ENCODE measurements at places on chromosomes 7 and 10.
A peak's percentile ranks its signal among the peaks of the same experiment; 100 is the strongest.

- peaks cover 12% of the 10 kb centered on the region for H3K4me1 ChIP-seq
- H3K27me3 ChIP-seq: no peaks in the 10 kb centered on the region
- no peak overlapping the region for H3K4me3 ChIP-seq
- no peak for DNase-seq
- peaks cover 10% of the 10 kb centered on the region for H3K36me3 ChIP-seq
These were observed 274.1 kb downstream of the PRPF18 start for GRCh38 chr10:13860886-13861285.

- H3K4me1 ChIP-seq: peaks cover 6% of the 10 kb centered on the region
- H3K27ac ChIP-seq: no peak overlapping the region
These were observed 87.5 kb downstream of the RGS10 start for GRCh38 chr10:119454990-119455389.

DNA sequence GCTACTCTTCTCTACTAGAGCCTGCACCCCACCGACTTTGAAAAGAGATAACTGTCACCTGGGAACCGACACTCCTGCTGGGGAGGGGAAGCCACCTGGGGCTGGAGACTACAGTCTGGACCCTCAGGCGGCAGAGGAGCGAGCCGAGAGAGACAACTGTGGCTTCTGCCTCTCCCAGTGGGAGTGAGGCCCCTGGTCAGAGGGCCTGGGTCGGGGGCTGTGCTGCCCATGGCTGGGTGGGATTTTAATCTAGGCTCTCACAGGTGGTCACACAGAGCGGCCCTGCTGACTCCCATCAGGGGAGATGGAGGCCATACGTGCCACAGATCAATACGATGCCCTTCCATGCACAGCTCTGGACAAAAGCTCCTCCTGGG is 372.1 kb downstream of the DNAJB6 start:
- H3K36me3 ChIP-seq: no peaks in the 10 kb centered on the region
- no peak for DNase-seq
- H3K4me1 ChIP-seq: no peaks in the 10 kb centered on the region
- H3K27ac ChIP-seq: no peak overlapping the region

DNA sequence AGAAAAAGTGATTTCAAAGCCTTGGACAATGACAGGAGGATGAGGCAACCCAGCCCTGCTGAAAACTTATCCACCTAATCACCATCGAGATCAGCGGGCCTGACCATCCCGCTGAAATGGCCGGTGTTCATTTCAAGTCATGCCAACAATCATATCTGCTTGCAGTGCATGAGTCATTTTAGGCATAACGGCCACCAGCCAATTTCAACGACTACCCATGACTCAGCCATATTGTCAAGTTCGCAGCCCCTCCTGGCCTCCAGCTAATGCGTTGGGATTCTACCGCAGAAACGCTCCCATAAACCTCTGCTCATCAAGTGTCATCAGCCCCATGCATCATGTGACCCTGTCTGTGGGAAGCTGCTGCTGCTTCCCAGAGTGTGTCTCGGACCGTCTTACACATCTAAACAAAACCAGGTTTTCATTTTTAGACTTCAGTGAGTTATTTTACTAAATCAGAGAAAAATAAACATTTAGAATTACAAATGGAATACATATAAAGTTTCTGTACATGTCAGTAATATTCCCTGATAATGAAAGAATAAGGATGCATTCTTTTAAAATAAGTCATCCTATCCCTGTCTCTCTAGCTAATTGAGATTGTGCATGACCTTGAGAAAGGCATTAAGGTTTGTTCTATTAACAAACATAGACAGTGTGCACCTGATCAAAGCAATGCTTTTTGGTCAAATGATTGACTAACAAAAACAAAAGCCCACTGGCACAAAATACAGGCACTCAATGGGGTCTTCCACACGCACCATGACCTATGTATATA is 188.9 kb downstream of the ADAM12 start:
- H3K36me3 ChIP-seq: no peaks in the 10 kb centered on the region
- H3K27ac ChIP-seq: peak overlapping the region; percentile 93
- peak; percentile 100 for DNase-seq
- no peaks in the 10 kb centered on the region for H3K27me3 ChIP-seq

GRCh38 chr7:103705542-103705941 is 259.5 kb upstream of the SLC26A5 start:
- no peak overlapping the region for H3K27ac ChIP-seq
- H3K36me3 ChIP-seq: no peaks in the 10 kb centered on the region
- DNase-seq: no peak
- no peaks in the 10 kb centered on the region for H3K27me3 ChIP-seq
- H3K4me1 ChIP-seq: no peaks in the 10 kb centered on the region

GRCh38 chr7:132758986-132759385 is 182.7 kb upstream of the PLXNA4 start:
- no peaks in the 10 kb centered on the region for H3K4me1 ChIP-seq
- no peak overlapping the region for H3K4me3 ChIP-seq
- no peaks in the 10 kb centered on the region for H3K27me3 ChIP-seq
- no peak for DNase-seq
- no peak overlapping the region for H3K27ac ChIP-seq

Data from astrocyte (in vitro differentiated cells and primary cell).